ENCODE measurements at places on chromosomes 1 and 21. TPM values are rescaled to one million over a fixed set of nuclear protein-coding genes. Genes with fewer than 3 reads are reported as not detected.

GRCh38 chr1:30330644-30331043 is 392.7 kb downstream of the MATN1 start:
- no peak for DNase-seq

Gene KCNA2
- polyA plus RNA-seq, result 0.52 TPM

DNA sequence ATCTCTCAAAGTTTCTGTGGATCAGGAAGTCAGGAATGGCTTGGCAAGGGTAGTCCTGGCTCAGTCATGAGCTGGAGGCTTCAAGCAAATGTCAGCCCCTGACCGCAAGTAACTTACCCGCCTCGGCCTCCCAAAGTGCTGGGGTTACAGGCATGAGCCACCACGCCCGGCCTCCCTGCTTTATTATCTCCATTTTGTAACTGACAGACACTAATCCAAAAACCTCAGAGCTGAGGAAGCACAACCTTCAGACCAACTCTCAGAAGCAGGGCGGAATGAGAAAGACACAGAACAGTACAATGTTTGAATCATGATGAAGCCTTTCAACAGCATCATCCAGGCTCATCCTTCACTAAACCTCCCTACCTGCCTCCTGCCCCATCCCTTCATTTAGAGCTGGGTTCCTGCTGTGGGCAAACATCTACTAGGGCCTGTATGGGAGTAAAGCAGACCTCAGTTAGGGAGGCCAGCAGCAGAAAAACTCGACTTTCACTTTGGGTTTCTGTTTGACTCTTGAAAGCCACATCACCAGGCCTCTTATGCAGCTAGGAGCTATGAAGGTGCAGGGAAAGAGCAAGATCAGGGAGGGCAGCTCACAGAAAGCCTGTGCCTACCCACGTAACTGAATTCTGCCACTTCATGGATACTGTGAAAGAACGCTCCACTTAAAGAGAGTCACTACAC is 84.4 kb upstream of the RAB4A start:
- DNase-seq, result no peak

GRCh38 chr1:191929383-191929782 is 228.9 kb upstream of the RGS18 start:
- no peak for DNase-seq

Gene PBX1
- 55.4 TPM for polyA plus RNA-seq

- no peak for DNase-seq
Observed at GRCh38 chr21:8998946-8999681, 1522.3 kb upstream of the TPTE start.

GRCh38 chr1:30474818-30475200 is 248.6 kb downstream of the MATN1 start:
- DNase-seq, result no peak

DNA sequence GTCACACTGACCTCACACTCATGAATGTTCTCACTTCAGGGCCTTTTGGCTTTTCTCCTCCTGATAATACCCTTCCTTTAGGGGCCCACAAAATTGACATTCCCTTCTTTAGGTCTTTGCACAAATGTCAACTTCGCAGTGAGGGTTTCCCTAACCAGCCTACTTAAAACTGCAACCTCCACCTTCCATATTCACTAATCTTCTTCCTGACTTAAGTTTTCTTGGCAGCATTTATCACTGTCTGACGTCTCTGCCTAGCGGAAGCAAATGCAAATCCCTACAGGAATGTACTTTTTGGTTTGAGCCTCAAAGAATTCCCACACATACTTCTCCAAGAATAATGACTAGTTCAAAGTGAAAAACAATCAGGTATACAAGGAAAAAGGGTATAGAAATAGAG is 32.8 kb downstream of the INTS7 start:
- DNase-seq, result no peak

DNA sequence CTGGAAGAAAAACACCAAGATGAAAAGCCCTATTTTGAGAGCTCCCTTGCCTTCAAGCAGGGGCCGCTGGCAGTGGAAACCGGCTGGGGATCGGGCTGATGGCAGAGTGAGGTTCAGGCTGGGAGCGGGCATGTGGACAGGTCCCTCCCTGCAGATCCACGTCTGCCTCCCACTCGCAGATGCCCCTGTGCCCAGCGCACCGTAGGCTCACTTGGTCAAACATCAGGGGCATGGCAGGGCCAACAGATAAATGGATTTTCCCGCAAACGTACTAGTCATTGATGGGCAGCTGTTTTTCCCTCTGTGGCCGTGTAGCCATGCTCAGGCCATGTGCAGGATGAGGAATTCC is 6.6 kb upstream of the C1orf174 start:
- DNase-seq, result no peak

GRCh38 chr1:17576519-17576853 is 37.0 kb downstream of the ARHGEF10L start:
- DNase-seq, result no peak

DNA sequence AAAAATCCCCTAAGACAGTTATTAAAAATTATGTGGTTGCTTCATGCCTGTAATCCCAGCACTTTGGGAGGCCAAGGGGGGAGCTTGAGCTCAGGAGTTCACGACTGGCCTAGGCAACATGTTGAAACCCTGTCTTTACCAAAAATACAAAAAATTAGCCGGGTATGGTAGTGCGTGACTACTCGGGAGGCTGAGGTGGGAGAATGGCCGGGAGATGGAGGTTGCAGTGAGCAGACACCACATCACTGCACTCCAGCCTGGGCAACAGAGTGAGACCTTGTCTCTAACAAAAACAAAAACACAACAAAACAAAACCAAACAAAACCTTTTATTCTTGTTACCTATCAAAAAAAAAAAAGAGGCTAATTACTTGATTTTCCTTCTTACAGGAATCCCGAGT is 2.1 kb downstream of the ELK4 start:
- no peak for DNase-seq

GRCh38 chr21:45120975-45121374 is 46.6 kb downstream of the ADARB1 start:
- DNase-seq, result no peak
